ENCODE measurements at places on chromosomes 11 and 22.

- DNase-seq: no peak
Measured at GRCh38 chr11:35593143-35593542, 25.1 kb upstream of the FJX1 start.

- DNase-seq: no peak
Measured at GRCh38 chr11:126347751-126348668, 7.5 kb upstream of the ST3GAL4 start.

- DNase-seq: no peak
Measured at GRCh38 chr22:31870890-31871289, 73.4 kb upstream of the YWHAH start.

GRCh38 chr22:50459016-50459415 lies 15.8 kb downstream of the SBF1 start:
- DNase-seq: no peak

GRCh38 chr11:63838150-63838677 lies 696 bp upstream of the MARK2 start:
- no peak for DNase-seq

DNA sequence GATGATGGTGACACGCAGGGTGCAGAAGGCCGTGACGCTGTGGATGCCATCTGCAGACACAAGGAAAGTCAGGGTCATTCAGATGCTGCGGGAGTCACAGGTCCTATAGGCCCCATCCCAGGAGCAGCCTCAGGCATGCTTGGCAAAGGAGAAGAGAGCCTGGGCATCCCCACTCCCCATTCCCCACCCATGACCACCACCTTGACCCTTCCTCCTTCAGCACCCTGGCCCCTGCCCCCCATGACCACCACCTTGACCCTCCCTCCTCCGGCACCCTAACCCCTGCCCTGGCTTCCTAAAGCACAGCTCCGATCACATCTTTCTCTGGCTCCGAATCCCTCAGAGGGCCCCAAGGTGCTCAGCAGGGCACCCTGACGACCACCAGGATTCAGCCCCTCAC lies 73.1 kb downstream of the CELSR1 start:
- no peak for DNase-seq

DNA sequence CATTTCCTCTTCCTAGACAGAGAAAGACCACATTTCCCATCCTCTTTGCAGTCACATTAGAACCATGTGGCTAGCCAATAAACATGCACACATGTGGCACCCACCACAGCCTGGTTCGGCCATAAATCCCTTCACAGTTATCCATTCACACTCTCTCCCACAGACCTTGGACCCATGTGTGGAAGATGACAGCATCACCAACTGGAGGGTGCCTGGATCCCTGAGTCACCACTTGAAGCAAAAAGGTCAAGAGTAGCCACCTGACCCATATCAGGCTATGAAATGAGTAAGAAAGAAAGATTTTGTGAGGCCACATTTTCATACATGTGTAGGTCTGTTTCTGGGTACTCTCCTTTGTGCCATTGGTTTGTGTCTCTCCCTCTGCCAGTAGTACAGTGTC lies 9.0 kb upstream of the TMEM121B start:
- no peak for DNase-seq

GRCh38 chr11:16027621-16028020 lies 328.7 kb downstream of the SOX6 start:
- DNase-seq: no peak

DNA sequence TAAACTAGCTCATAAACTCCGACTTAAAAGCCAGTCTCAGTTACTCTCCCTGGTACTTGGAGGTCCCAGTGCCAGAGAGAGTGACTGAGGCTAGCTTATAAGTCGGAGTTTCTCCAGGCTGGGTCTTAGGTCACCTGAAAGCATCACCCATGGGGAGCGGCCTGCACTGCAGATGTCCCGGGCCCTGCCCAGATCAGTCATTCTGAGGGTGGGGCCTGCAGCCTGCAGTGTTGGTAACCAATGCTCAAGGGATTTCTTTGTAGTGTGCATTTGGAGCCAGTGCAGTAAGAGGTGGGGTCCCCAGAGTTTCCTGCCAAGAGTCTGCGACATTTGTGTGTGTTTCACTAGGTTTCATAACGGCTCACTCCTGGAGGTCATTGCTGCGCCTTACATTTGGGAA lies 14.8 kb downstream of the TAB1 start:
- DNase-seq: no peak
